ENCODE measurements at places on chromosomes 7 and 10.

GRCh38 chr10:4685904-4686643 is 139.9 kb upstream of the AKR1E2 start:
- DNase-seq = no peak

DNA sequence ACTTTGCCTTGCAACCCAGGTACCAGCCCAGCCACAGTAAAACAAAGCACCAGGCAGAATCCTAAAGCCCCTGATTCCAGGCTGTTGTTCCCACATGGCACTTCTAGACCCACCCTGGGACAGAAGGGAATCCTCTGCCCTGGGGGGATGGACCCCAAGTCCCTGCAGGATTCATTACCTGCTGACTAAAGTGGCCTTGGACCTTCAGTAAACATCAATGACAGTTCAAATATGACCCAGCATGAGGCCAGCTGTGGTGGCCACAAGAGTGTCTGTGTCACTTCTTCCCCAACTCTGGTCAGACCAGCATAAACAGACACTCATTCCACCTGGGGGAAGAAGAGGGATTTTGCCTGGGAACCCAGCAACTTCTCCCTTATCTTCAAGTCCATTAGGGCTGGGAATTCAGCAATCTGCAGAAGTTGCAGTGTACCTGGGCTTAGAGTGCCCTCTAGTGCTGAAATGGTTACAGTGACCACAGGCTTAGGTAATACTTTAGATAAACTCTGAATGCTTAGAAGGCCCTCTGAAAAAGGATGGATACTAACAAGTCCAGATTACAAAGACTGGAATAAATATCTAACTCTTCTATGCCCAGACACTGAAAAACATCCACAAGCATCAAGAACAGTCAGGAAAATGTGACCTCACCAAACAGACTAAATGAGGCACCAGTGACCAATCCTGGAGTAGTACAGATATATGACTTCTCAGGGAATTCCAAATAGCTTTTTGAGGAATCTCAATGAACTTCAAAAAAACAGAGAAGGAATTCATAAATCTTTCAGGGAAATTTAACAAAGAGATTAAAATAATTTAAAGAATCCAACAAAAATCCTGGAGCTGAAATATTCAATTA is 108.5 kb upstream of the TMEM168 start:
- DNase-seq = peak; percentile 46

- DNase-seq = no peak
Observed at GRCh38 chr7:140903741-140904480, 20.8 kb downstream of the BRAF start.

GRCh38 chr10:34764472-34764946 is 50.6 kb downstream of the PARD3 start:
- no peak for DNase-seq

DNA sequence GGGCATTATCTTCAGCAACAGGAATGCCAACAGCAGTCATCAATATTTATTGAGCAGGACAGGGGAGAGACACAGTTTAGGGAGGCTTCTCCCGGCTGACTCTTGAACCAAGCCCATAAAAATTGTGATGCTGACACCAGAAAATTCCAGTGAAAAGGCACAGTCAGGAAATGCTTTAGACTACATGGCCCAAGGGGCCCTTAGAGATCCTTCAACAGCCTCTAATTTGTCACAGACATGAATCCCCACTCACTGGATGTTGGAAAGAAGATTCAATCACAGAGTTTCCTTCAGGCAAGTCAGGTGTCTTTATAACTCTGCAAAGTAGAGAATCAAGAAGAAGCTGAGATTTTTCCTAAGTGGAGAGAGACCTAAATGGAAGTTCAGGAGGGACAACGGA is 1.2 kb downstream of the GJC3 start:
- DNase-seq = no peak

DNA sequence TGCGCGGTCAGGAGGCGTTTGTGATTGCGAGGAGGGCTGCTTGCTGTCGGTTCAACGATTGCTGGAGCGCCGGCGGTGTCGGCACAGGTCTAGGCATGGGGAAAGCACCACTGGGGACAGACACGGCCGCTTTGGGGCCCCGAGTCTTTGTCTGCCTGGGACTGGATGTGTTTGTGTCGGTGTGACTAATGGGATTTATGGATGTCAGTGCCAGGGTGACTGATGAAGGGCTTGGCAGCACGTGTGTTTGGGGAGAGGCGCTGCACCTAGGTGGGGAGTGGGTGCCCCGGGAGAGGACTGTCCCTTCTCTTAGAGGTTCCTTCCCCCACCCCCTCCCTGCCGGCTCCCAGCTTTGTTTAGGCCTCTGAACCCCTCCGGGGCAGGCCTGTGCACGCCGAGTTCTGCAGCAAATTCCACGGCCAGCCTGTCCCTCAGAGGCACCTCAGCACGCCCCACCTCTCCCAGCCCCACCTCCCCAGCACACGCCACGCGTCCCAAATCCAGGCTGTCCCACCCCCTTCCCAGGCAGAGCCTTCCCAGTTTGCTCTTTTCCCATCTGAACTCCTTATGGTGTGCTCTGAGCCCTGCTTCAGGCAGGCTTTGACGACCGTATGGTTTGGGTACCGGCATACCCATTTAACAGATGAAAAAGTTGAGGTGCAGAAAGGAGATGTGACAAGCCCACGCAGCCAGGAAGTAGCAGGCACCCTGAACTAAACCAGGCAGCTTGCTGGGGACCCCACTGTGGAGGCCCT is 6.4 kb upstream of the TNRC18 start:
- no peak for DNase-seq

DNA sequence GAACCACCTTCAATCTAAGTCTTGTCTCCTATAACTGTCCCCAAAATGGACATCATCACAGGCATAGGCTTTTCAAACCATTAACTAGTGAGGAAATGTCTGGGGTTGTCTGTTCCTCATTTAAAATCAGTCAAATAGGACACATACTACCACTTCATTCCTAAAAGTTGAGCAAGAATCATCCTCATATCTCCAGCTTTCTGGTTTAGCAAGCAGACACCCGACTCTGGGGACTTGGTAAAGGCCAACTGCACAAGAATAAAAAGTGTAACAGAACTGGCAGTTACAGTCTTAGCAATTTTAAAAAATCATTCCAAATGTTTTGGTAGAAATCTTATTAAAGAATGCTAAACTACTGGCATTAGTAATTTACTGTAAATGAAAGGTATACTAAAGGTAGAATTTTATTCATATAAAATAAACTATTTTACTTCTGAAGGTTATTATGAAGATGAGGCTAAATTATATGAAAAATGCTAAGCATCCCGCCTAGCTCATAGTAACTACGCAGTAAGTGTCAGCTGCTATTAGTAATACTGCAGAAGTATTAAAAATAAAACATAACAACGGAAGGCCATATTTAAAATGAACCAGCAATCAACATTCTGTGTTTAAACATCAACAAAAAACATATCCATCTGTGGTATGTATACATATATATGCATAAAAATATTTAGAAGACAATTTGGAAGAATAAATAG is 60.8 kb downstream of the ZNF438 start:
- DNase-seq = no peak

DNA sequence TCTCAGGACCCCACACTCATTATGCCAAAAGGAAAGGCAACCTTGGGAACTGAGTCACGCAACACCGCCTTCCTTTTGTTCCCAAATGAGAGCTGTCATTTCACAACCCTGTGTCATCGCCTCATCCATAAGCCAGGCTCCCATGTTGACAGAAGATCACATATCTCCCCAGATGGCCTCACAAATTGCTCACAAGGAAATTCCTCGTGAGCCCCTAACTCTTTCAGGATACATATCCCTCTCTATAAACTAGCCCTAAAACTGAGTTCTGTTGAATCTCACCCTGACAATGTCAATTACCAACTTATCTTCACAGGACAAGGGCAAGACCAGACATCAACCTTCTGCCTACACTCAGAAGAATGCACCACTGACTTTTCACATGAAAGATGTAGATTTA is 22.6 kb downstream of the CCDC3 start:
- peak; percentile 22 for DNase-seq

GRCh38 chr7:137633133-137633532 is 213.6 kb downstream of the DGKI start:
- no peak for DNase-seq

DNA sequence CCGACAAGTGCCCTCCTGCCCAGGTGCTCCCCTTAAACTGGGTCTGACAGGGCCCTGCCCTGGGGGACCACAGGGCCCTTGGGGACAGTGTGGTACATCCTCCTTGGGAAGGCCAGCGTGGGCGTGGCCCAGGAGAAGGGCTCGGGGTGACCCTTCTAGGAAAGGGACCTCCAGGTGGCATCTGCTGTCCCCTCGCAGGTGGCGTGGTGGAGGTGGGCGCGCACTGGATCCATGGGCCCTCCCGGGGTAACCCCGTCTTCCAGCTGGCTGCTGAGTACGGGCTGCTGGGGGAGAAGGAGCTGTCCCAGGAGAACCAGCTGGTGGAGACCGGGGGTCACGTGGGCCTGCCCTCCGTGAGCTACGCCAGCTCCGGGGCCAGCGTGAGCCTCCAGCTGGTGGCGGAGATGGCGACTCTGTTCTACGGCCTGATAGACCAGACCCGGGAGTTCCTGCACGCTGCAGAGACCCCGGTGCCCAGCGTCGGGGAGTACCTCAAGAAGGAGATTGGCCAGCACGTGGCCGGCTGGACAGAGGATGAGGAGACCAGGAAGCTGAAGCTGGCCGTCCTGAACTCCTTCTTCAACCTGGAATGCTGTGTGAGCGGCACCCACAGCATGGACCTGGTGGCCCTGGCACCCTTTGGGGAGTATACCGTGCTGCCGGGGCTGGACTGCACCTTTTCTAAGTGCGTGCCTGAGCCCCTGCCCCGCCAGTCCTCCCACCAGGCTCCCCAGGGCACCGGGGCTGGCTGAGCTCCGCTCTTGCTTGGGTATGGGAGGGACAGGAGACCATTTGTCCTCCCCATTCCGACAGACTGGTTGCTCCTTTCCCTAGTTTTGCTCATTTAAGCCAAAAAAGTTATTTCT is 972 bp downstream of the PAOX start:
- no peak for DNase-seq

- no peak for DNase-seq
Observed at GRCh38 chr7:25954395-25954794, 197.6 kb upstream of the NFE2L3 start.

GRCh38 chr10:1630304-1630703 is 107.0 kb downstream of the ADARB2 start:
- no peak for DNase-seq

DNA sequence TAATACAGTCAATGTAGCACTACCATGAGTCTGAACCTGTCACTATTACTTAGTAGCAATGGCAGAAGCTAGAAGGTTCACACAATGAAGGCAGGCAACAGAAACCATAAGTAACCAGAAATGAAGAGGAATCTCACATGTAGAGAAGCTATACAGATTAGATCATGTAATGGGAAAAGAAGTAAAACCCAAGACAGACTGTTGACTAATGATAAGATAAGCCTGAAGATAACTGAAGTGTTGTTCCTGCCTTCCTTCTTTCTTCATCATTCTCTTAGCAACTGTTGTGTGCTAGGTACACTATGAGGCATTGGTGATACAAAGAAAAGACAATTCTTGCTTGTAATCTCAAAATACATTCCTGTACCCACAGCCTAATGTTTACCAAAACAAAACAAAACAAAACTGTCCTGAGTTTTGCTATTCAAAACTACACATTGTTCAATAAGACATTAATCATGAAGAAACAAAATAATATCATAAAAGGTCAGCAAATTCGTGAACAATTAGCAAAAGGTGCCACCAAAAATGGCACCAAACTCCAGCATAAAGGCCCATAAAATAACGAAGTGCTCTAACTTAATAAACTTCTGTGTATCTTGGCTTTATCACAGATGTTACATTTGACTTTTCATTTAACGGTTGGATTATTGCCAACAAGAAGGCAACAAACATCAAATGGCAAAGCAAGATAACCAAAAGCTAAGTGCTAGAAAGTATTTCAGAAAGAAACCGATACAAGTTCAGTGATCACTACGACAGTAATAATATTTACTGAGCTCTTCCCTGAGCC is 27.1 kb downstream of the ZNF800 start:
- DNase-seq = no peak
